Hematopoietic multipotent progenitor cell treated with erythropoietin and hydrocortisone succinate and interleukin-3 and kit ligand, for 15 days (in vitro differentiated cells): ENCODE measurements at places on chromosomes 7 and 10.

DNA sequence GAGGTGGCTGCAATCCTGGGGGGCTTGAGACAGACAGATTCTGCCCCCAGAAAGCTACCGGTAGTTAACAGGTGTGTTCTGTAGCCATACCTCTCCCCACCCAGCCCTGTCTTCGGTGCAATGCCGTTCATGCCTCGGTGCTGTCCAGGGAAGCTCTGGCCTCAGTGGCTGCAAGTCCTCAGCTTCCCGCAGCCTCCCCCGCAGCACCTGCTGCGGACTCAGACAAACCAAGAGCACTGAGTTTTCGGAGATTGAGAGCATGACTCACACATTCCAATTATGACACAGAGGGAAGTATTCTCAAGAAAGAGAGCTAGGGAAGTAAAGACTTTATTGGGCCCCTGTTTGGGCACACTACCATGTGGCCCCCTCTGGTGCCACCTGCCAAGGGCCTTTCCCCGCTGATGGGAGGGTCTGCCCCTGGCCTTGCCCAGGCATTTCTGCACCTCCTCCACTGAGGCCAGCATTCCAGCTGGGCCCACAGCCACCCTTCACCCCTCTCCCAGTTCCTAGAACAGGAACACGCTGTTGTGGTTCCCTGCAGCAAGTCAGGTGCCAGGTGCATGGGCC lies 30.2 kb upstream of the EZH2 start:
- DNase-seq: no peak

GRCh38 chr10:86601956-86602602 lies 52.3 kb upstream of the OPN4 start:
- DNase-seq: no peak

- DNase-seq: no peak
Measured at GRCh38 chr7:8937204-8937603, 503.8 kb downstream of the NXPH1 start.

GRCh38 chr7:104123786-104124185 lies 84.0 kb downstream of the ORC5 start:
- no peak for DNase-seq

DNA sequence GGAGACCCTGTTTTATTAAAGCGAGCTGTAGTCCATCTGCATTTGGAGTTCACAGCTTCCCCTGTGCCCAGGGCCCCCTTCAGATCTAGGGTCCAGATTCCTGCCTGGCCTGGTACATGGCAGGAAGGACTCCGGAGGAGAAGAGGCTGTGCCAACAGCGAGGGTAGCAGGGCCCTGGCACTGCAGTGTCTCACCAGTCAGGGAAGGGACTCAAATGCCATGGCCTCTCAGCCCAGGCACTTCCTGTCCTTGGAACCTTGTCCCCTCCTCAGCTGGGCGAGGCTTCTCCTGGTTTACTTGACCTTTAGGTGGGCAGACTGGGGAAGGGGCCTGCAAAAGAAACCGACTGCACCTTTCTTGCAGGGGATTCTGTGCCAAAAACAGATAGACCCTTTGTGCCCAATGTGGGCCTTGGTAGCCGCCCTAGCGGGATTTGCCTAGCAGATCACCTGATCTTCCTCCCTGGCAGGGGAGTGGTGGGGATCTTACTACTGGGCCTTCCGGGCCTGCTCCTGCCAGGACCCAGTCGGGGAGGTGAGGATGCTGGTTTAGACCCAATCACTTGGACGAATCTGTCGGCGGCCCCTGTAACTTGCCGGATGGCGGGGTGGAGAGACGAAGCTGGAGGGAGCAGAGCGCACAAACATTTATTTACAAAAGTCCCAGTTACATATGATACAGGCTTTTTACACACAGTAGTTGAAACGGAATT lies 161.9 kb downstream of the RNF216 start:
- DNase-seq: no peak

DNA sequence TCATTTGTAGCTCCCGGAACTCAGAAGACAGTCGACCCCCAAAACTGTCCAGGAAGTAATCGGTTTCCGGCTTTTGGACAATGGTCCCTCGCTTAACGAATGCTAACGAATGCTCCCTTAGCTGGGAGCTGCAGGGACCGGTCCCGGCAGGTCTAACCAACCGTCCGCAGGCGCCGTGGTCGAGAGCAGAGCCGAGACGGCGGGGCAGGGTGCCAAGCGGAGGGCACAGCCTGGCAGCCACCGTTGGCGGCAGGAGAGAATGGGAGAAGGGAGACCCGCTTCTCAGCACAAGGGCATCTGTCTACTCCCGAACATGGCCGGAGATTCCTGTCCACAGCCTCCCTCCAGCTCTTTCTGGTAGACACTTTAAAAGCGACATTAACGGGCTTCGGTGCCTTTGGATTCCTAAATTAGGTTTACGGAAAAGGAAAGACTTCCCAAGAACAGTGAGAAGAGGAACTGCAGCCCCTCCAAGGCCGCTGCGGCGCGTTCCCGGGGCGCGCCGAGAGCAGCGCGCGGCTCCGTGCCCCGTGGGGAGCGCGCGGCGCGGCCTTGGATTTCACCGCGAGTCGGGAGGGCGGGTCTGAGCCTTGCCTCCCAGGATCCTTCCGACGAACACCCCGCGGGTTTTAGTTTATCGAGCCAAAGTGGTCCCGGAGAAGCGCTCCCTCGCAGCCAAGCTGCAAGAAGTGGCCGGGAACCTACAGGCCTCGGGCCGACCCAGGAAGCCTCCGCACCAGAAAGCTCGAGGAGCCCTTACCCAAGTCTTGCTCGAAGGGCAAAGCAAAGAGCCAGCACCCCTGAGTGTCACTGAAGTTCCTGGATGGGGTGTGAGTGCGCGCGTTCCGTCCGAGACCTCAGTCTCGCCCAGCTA lies 3.6 kb upstream of the TBX20 start:
- no peak for DNase-seq

- DNase-seq: no peak
Measured at GRCh38 chr7:142892951-142893350, 7.4 kb upstream of the TRPV6 start.

DNA sequence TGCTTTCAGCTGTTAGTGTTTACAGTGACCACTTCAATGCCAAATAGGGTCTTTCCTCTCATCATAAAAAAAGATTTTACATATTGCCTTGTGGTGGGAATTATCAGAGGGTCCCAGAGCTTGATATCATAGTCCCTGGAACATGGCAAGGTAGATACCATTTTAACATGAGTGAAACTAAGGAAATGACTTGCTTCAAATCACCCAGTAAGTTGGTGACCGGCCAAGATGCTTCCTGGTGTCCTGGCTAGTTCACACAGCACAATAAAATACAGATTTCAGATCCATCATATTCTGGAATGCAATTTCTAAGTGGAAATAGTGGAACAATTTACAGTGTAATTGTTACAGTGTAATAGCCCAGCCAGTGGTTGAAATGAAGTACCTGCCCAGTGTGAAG lies 36.6 kb downstream of the CNNM1 start:
- no peak for DNase-seq

GRCh38 chr10:117619223-117619622 lies 76.7 kb downstream of the EMX2 start:
- no peak for DNase-seq

DNA sequence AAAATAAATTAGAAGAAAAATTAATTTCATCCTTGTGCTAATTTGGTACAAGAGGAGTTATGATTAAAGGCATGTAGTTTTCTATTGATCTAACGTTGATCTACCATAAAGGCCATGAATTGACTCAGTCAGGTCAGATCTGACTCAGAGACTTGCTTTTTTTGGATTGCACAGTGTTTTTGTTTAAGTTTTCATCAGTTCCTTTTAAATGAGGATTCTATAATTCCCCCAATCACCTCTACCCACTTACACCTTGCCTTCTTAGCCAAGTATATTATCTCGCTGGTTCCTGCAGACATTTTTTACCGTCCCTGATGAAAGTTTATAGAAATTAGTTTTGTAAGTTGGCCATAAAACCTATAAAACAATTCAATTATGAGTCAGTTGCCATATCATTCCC lies 132.4 kb upstream of the PALS2 start:
- no peak for DNase-seq

GRCh38 chr7:47186316-47186715 lies 395.6 kb downstream of the TNS3 start:
- DNase-seq: no peak
